ENCODE measurements at places on chromosomes 3 and 15. TPM values are rescaled to one million over a fixed set of nuclear protein-coding genes. Genes with fewer than 3 reads are reported as not detected.

The FAM3D gene
- not detected for total RNA-seq

The ZIC1 gene
- total RNA-seq: 0.29 TPM

The TRH gene
- total RNA-seq: not detected

The CCR2 gene
- not detected for total RNA-seq

The VPS39 gene
- 66.7 TPM for total RNA-seq

The AHSG gene
- total RNA-seq: not detected

The LXN gene
- total RNA-seq: 32.6 TPM

The HCLS1 gene
- 3.1 TPM for total RNA-seq

The DUOXA2 gene
- not detected for total RNA-seq

The DAPK2 gene
- 1.1 TPM for total RNA-seq

The GABRG3 gene
- not detected for total RNA-seq

The CILP gene
- total RNA-seq: not detected

The IMPG2 gene
- total RNA-seq: 0.14 TPM

The PIF1 gene
- 2.6 TPM for total RNA-seq

The PROS1 gene
- total RNA-seq: 6.2 TPM

The ARNT2 gene
- total RNA-seq: 8.6 TPM

The SPTBN5 gene
- total RNA-seq: 2.4 TPM

The IQCF5 gene
- total RNA-seq: not detected

The CHAC1 gene
- total RNA-seq: 143 TPM

The RTP1 gene
- total RNA-seq: not detected

The LRTM1 gene
- not detected for total RNA-seq

The CCR9 gene
- total RNA-seq: not detected

The ZBTB47 gene
- total RNA-seq: 26.0 TPM

The STRIT1 gene
- total RNA-seq: not detected

The SCN5A gene
- total RNA-seq: 1.1 TPM

The RHOV gene
- not detected for total RNA-seq

The A4GNT gene
- total RNA-seq: not detected

The CYP1A2 gene
- not detected for total RNA-seq

The TBC1D21 gene
- total RNA-seq: not detected

The CLDN16 gene
- total RNA-seq: 0.22 TPM

The SH3GL3 gene
- not detected for total RNA-seq

The PP2D1 gene
- total RNA-seq: not detected

The CPNE9 gene
- total RNA-seq: not detected

The CCR8 gene
- total RNA-seq: not detected

The HGD gene
- total RNA-seq: 0.14 TPM

The TF gene
- total RNA-seq: 0.44 TPM

The ATP13A5 gene
- total RNA-seq: not detected

All from placental pericyte (primary cell).